Fibroblast of skin of abdomen (primary cell): ENCODE measurements at places on chromosomes 2 and 18.

- no peak for DNase-seq
These were observed 249.8 kb downstream of the ANAPC1 start for GRCh38 chr2:111634050-111634794.

DNA sequence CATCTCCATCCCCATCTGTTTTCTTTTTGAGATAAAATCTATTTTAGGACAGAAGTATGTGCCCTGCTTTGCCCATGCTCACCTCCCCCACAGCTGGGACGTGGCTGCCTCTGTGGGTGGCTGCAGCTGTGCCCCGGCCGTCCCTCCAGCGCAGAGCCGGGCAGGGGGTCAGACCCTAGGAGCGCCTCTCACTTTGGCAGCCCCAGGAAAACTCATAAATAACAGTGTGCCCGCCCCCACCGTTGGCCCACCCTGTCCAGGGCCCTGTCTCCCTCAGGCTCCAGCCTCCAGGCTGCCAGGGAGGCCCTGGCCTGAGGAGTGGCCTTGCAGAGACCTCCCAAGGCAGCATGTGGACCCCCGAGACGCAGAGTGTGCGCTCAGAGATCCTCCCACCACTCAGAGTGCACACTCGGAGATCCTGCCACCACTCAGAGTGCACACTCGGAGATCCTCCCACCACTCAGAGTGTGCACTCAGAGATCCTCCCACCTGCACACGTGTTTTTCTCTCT lies 178.1 kb downstream of the TWIST2 start:
- DNase-seq = no peak

GRCh38 chr2:30104307-30104706 lies 42.5 kb upstream of the YPEL5 start:
- no peak for DNase-seq

- no peak for DNase-seq
These were observed 404.6 kb upstream of the KCNJ3 start for GRCh38 chr2:154293864-154294263.

- DNase-seq = peak; percentile 44
These were observed 50.8 kb downstream of the WIPF1 start for GRCh38 chr2:174546519-174547506.

DNA sequence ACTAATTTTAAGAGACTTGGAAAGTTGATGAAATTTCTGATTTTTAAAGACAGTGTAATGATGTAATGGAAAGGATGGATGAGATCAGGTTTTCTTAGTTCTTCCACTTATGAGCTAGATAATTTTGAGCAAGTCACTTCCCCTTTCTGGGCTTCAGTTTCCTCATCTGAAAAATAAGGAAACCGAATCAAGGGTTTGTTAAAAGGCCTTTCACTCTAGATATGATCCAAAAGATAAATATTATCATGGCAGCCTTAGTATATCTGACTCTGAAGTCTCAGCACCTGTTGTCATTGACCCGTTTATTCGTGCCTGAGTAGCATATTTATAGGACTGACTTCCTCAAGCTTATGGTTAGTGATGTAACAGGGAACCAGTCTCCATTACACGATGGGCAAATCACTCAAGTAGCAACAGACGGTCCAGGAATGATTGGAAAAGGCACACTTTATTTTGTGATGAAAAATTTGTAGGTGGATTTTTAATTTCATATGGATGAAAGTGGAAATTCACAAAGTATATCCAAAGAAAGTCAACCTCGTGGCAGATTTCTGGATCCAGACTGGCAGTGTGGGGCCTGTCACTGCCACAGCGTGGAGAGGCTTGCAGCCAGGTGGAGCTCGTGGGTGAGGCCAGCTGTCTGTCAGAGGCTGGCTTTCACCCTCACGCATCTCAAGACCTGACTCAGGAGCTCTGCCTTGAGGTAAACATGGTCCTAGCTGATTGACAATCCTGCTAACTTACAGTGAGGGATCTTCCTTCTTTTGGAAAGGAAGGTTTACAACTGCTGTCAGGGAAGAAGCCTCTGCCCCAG lies 137.9 kb upstream of the CXCR4 start:
- no peak for DNase-seq

GRCh38 chr2:138029276-138029675 lies 65.0 kb downstream of the HNMT start:
- DNase-seq = peak; percentile 41

DNA sequence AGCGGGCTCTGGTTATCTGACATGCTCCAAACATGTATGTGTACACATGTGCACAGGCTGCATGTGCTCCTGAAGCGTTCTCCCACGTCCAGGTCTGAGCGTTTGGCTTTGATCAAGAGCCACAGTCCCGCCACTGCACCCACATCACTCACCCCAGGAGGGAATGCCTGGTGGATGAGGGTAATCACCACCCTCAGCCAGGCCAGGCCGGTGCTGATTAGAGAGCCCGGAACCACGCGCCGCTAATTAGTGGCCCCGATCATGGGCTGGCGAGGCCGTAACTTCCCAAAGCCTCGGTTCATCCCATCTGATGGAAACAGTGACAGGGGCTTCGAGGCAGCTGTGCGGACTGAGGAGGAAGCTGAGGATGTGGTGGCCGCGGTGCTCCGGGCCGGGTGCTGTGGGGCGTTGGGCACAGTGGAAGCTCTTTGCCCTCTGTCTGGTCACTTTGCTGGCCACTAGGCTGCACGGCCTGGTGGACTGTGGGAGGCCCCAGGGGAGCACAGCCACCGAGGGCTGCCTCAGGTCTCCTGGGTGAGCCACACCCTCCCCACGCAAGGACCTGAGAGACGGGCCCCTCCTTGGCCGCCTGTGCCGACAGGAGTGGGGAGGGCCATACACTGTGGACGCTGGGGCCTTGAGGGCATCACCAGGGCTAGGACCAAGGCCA lies 219.4 kb downstream of the TWIST2 start:
- no peak for DNase-seq

- DNase-seq = peak; percentile 4
These were observed 593.6 kb downstream of the TMX3 start for GRCh38 chr18:68121308-68121707.

DNA sequence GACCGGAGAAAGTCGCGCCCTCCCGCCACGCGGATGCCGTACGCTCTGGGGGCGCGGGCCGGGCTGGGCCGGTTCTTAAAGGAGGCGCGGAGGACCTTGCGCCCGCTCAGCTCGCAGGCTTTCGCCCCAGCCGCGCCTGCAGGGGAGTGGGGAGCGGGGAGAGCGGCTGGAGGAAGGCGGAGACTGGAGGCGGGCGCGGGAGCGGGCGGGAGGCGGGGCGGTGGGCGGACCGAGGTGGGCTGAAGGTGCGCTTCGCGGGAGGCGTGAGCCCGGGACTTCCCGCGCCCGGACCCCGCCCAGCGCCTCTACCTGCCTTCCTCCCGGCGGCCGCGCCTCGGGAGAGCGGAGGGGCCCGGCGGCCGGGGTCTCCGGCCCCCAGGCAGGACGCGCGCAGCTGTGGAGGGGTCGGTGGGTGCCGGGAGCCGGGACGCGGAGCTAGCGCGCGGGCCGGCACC lies at the start of gene ADRA2B:
Gene ADRA2B, minus strand, starts transcription at position 148 of the 455 bp plus-strand sequence. CDS start 422 bp downstream, outside the sequence.
- DNase-seq = peak; percentile 26

DNA sequence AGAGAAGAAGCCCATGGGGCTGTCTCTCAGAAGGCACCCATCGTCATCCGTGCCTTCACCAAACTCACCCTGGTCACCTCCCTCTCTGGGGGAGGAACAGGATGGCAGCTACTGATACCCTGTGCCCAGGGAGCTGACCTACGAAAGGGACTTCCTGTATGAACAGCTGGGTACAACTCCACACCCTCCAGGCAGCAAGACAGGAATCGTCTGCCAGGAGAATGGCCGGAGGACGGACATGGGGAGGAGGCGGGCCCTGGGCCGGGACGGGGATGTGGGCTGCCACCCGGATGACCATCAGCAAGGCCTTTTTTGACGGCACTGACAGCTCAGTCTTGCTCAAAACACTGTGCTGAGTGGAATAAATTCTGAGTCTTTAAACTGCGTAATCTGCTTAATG lies 243.6 kb downstream of the HDAC4 start:
- DNase-seq = no peak

GRCh38 chr2:98476192-98476868 lies 31.7 kb downstream of the INPP4A start:
- peak; percentile 20 for DNase-seq

- DNase-seq = no peak
These were observed 240.5 kb downstream of the AGPS start for GRCh38 chr2:177633111-177633510.

DNA sequence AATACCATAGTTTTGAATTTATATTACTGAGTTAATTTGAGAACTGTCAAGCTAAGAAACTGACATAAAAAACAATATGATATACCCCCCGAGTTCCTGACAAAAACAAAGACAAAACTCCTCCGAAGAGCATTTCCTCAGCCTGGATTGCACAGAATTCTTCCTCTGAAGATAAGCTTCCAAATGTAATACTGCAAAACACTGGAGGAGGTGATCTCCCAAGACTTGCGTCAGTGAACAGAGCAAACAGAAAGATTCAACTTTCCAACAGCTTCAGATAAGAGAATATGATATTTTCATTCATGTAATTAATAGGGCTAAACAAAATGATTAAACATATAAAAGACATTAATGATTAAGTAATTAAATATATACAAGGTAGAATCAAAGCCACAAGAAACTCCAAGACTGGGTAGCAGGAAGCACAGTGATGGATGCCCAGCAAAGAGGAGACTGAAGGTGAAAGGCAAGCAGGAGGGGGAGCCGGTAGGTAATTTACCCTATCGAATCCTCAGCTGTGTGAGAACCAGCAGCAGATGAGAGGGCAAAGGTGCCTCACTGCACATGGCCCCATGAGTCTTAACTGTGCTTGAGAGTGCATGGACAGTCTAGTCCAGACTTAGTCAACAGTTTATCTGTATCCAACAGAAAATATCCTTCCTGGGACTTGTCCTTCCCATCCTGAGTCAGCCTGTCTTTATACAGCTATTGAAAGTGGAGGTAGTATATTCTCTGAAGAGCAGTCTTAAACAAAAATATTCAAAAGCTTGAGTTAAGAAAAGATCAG lies 18.3 kb upstream of the SERPINB3 start:
- DNase-seq = no peak

- DNase-seq = peak; percentile 18
These were observed 43.5 kb upstream of the TMEM247 start for GRCh38 chr2:46435796-46436360.

DNA sequence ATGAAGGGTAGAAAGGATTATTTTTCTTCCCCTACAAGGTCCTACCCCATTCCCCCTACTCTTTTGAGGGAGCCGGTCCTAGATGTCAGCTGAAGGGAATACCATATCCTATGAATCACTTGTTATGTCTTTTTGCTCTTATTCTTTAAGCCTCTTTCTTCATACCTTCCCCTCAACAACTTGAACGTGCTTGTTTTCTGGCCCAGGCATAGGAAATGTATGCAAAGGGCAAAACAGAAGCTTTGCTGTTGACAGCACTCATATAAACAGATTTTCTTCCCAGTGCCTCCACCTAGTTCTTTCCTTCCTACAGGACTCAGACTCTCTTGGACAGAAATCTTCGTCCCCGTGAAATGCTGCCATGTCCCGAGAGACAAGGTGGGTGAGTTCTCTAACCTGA lies 64.6 kb downstream of the TMEM17 start:
- no peak for DNase-seq

DNA sequence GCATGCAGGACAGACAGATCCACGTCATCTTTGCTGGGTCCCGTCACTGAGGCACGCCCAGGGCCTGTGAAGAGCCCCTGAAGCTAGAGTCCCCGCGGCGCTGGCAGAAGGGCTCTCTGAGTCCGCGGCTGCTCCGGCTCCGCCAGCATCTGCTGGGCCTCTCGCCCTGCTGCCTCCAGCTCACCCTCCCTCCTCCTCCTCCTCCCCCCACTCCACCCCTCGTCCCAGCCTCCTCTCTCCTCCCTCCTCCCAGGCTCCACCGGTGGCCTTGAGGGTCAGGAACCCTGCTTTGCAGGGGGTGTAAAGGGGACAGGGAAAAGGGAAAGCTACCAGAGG lies at the start of gene TNS1:
Gene TNS1, minus strand, starts transcription at position 151 of the 336 bp plus-strand sequence. Its CDS starts 123 bp downstream, at position 28.
- DNase-seq = peak; percentile 69

DNA sequence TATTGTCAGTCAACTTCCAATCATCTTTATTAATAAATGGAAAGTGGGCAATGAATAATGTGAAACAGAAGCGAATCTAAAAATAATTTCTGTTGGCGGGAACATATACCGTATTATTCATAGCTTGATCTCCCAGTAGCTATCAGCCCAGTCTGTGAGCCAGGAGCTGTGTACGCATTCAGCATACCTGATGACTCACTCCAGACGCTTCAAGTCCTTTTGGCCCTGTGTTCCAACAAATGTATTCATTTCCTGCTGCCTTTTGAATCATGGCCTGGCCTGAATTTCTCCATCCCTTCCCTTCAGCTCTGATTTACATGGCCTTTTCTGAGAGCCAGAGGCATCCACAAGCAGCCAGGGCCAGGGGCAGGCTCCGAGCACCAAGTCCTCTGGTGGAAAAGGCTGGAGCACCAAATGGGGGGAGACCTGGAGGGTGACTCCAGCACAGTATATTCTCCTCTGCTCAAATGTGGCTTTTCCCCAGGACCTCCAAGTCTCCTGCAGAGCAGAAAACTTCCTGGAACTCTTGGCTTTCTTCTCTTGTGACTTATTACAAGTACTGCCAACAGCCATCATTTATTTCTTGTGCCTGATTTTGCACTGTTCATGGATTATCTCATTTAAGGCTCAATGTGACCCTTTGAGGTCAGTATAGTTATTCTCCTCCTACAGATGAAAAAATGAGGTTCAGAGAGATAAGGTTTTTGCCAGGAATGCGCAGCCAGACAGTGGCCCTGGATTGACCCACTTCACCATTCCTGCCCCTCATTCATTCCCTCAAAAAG lies 108.7 kb downstream of the EN1 start:
- DNase-seq = peak; percentile 98

GRCh38 chr2:142897807-142898206 lies 20.3 kb downstream of the KYNU start:
- no peak for DNase-seq

- no peak for DNase-seq
These were observed 1.4 kb upstream of the HSBP1L1 start for GRCh38 chr18:79962835-79963657.

GRCh38 chr2:219460424-219460926 lies 25.8 kb downstream of the SPEG start:
- DNase-seq = peak; percentile 86

GRCh38 chr2:65630643-65631042 lies 198.2 kb upstream of the SPRED2 start:
- peak; percentile 87 for DNase-seq

DNA sequence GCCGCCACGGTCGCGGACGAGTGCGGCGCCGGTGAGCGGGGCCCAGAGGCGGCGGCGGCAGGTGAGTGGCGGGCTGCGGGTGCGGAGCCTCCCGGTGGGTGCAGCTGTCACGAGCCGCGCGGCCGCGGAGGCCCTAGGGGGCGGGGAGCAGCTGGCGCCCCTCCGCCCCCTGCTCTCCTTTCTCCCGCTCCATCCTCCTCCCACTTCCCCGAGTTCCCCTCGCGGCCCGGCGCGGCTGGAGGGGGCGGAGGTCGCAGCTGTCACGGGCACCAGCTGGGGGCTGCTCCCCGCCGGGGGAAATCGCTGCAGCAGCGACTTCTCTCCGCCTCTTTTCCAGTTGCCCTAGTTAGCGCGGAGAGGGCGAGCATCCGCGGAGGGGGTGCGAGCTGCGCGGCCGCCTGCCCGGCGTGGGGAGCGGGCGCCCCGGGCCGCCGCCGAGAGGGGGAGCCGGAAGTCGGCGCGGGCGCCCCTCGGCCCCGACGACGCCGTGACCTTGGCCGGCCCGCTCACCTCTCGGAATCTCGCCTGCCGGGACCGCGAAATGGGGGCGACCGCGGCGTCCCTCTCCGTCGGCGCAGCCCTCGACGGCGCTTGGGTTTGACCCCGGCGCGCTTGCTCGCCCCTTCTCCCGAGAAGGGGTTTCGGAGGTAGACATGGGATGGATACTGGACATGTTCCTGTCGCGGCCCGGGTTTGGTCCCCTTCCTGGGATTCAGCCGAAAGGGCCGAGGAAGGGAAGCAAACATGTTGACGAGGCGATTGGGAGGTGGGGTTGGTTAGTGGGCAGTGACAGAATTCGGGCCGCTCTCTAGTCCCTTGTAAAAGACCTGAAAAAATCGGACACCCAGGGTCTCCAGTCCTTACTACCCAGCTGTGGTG lies 727 bp downstream of the NCOA1 start:
- peak; percentile 31 for DNase-seq
